ENCODE measurements at places on chromosomes 6 and 20.

DNA sequence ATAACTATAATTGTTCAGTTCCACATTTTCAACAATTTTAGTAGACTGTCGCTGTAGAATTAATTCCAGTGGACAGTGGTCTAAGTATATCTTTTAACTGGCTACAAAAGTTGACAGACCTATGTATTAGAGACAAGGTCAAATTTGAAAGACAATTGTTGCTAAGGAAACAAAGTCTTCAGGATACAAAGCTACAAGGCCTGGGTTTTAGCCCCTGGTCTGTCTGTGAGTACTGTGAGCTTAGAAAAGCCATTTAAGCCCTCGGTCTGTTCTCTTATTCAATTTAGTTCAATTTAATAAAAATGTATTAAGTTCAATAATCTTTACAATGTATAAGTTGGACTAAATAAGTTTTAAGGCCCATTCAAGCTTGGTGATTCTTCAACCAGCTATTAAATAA, 352.5 kb downstream of the HDGFL1 start:
- no peak for DNase-seq

- DNase-seq = no peak
Observed at GRCh38 chr6:41732149-41732548, 3.3 kb downstream of the TFEB start.

- DNase-seq = no peak
Observed at GRCh38 chr6:136201732-136202131, 48.4 kb downstream of the MTFR2 start.

- no peak for DNase-seq
Observed at GRCh38 chr20:18748987-18749386, 64.6 kb upstream of the SCP2D1 start.

DNA sequence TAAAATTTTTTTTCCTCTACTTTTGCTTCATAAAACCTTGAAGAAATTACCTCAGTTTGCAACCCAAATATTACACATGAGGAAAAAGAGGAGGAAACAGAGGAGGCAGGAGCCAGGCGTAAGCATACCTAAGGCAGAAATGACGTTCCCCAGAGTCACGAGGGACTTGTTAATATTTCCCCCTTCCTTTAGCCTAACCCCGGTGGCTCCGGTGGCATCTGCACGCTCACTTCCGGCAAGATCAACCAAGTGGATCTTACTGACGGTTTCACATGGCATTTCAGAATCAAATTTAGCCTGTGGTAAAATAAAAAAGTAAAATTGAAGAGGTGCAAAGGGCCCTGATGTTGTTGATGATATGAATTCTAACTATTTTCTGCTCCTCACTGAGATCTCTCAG, 67.4 kb downstream of the KIF16B start:
- peak; percentile 18 for DNase-seq

DNA sequence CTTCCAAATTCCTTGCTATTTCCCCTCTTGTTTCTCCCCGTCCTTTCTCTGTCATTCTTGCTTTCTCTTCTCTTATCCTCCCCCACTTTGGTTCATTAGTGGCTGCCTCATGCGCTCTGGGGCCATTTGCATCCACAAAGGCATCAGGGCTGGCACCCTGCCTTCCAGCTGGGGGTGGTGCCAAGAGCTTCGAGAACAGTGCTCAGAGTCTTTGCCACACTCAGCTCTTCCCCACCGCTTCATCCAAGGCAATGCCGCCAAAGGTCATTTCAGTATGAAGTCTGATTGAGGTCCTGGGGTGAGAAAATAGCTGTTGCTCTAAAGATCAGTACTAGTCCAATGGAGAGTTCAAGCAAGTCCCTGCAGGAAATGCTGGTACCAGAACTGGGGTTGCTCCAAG, 22.7 kb downstream of the OLIG3 start:
- no peak for DNase-seq

DNA sequence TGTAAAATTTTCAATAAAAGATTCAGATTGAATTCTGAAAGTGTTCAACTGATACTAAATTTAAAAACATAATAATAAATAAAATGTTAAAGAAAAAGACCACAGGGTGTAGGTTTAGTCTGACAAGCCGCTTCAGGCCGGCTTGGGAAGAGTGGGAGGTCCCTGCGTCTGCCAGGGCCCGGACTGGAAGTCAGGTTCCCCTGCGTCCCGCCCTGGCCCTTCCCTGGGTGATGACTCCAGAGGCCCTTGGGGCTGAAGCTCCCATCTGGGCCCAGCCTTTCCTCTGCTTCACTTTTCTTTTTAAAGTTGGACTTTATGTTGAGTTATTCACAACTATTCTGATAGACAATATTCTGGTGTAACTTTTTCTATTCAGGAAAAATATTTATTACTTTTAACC, 93.3 kb downstream of the SMOC2 start:
- no peak for DNase-seq

DNA sequence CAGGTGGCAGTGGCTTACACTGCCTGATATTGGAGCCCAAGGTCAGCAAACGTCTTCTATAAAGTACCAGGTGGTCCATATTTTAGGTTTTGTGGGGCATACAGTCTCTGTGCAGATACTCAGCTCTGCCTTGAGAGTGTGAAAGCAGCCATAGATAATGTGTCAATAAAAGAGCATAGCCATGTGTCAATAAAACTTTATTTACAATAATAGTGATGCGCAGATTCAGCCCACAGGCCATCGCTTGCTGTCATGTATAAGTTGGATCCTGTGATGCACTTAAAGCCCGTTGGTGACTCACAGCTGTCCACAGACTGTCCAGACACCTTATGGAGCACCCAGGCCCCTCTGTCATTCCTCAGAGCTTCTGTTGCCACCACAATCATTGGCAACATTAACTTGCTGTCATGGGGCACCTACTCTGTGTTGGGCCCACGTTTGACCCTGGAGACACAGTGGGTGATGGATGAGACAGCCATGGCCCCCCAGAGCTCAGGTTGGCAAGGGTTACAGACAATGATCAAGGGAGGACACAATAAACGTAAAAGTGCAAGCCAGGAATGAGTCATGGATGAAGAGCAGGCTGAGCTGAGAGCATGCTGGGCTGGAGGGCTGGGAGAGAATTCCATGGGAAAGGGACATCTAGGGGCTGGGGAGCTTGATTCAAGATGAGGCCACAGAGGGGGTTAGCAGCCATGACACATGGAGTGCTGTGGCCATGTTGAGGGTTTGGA, 173.6 kb downstream of the TAF4 start:
- no peak for DNase-seq

- DNase-seq = peak; percentile 10
Observed at GRCh38 chr20:63532449-63532971, 4.7 kb downstream of the PTK6 start.

- no peak for DNase-seq
Observed at GRCh38 chr6:82032444-82032843, 215.1 kb downstream of the IBTK start.

- no peak for DNase-seq
Observed at GRCh38 chr6:37288247-37288646, 30.3 kb upstream of the TMEM217 start.

DNA sequence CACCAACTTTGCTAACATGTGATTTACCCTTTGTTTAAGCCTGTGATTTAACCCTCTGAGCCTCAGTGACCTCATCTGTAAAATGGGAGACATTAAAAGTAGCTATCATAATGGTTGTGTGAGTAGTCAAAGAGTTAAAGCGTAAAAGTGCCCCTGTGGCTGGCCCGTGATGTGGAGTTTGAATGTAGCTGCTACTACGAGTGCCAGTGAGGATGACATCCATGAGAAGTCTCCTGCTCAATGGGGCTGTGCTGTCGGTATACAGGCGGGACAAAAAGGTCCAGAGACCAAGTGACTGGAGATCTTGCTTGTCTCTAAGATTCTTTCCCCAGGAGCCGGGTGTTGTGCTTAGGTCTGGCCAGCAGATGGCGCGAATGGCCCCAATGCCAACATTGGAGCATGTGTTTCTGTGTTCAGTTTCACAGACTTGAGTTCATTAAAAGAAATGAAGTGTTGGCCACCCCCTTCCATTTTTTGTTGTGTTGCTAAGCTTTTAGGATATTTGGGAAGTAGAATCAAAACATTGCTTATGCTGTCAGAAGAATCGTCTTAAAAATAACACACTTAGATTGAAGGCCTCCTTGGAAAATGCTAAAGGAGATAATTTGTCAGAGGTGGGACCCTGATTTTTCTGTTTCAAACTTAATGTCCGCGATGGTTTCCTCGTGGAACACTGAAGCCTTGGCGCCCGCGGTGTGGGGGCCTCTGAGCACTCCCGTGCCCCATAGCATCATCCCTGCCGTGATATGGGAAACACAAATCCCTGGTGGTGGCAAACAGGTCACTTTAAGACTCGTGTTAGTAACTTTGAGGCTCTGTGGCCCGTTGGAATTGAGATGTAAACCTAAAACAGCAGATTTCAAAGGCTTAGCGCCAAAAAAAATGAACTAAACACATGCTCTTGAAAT, 9.3 kb upstream of the RBM38 start:
- peak; percentile 51 for DNase-seq

DNA sequence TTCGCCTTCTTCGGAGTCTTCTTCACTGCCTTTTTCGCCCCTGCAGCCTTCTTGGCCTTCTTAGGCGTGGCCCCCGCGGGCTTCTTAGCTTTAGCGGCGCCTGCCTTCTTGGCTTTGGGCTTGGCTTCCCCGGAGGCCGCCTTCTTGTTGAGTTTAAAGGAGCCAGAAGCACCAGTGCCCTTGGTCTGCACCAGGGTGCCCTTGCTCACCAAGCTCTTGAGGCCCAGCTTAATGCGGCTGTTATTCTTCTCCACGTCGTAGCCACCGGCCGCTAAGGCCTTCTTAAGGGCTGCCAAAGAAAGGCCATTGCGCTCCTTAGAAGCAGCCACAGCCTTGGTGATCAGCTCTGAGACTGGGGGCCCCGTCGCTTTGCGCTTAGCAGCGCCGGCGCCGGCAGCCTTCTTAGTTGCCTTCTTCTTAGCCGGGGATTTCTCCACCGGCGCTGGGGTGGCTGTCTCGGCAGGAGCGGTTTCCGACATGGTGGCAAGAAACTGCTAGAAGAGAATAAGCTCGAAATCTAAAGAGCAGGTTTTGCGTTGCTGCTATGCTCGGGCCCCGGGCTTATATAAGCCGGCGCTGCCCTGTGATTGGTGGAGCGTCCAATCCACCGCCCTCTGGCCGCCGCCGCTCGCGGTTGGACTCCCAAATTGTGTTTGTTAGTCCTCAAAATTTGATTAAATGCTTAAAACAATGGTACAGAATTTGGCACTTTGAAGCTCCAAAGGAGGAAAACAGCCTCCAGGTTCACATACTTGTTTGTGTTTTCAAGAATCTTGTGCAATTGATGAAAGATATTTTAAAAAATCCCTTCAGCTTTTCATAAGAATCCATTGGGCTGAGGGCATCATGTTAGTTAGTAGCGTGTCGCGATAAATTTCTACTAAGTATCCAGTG, 44.9 kb downstream of the OR2B2 start:
- DNase-seq = peak; percentile 95

GRCh38 chr20:1790386-1790785, 104.8 kb upstream of the SIRPA start:
- DNase-seq = no peak

- no peak for DNase-seq
Observed at GRCh38 chr20:59912609-59913008, 20.8 kb downstream of the SYCP2 start.

DNA sequence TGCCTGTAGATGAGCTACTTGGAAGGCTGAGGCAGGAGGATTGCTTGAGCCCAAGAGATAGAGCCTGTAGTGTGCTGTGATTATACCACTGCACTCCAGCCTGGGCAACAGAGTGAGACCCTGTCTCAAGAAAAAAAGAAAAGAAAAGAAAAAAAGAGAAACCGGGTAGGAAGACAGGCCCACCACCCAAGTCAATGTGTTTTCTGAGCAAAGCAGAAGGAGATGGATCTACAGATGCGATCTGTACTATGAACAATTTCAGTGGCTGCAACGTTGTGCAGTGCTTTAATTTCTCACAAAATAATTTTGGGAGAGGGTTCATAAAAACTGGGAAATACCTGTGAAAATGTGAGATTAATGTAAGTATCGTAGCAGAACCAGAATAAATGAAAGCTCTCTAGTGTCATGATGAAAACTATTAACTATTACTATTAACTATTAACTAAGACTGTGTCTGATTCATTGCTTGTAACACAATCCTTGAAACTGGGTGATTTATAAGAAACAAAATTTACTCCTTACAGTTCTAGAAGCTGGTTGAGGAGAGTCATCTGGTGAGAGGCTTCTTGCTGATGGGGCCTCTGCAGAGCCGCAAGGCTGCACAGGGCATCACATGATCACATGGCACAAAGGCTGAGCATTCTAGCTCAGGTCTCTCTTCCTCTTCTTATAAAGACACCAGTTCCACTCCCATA, 233.1 kb upstream of the ZNF217 start:
- DNase-seq = no peak

GRCh38 chr20:57618764-57619050, 1.5 kb downstream of the ZBP1 start:
- DNase-seq = no peak

- DNase-seq = no peak
Observed at GRCh38 chr20:4813863-4814695, 92.4 kb downstream of the PRND start.

DNA sequence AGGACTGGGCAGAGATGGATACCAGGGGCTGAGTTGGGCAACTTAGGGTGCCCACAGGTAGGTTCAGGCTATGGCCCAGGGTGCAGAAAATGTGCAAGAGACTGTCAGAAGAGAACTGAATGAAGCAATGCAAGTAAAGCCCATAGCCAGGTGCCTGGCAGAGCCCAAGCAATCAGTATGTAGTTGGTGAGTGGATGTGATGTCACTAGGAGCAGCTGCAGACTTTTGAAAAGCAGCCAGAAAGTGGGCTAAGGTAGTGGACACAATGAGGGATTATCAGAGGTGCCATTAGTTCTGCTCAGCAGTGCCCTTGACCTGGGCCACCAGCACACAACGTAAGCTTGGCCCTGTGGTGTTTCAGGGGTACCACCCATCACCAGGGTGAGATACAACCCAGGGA, 135.3 kb downstream of the SOBP start:
- no peak for DNase-seq

- DNase-seq = no peak
Observed at GRCh38 chr6:56845032-56845431, 109.9 kb upstream of the BEND6 start.

- DNase-seq = peak; percentile 83
Observed at GRCh38 chr6:73580247-73581149, 59.7 kb upstream of the EEF1A1 start.

- DNase-seq = no peak
Observed at GRCh38 chr6:47246551-47246950, 63.2 kb downstream of the TNFRSF21 start.

Measured in GM06990 (cell line).